ENCODE measurements at places on chromosomes 3 and 15.

GRCh38 chr15:38687775-38688495 is 123.3 kb upstream of the RASGRP1 start:
- no peak for DNase-seq

- no peak for DNase-seq
Observed at GRCh38 chr15:84793431-84794161, 23.6 kb upstream of the ALPK3 start.

DNA sequence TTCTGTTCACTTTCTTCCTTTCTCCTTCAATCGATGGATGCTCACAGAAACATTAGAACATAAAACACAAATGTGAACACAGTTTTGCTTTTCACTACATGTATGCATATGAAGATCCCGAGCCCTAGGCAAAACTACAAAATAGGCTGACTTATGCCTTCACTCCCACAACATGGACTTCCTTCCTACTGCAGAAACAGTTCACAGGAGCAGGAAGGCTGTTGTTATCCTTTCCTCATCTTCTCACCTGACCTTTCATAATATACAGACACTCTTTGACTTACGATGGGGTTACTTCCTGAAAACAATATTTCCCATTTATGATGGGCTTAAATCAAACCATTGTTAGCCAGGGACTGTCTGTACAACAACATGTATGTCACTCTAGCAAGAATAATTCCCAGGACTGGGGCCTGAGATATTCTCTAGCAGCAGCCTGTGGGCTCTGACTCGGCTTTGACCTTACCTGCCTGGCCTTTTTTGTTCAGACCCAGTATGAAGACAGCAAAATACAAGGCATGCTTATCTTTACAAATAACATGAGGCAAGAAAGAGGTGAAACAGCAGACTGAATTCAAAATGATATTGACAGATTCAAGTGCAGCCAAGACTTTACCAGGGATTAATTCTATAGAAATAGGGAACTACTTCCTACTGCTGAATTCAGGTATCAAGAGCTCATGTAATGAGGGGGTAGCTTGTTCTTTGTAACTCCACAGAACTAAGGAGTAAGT is 51.8 kb upstream of the PLXND1 start:
- no peak for DNase-seq

GRCh38 chr15:78620527-78621421 is at the start of gene CHRNA3:
TSS of gene CHRNA3 (minus strand) at chr15:78620996. CDS start at chr15:78620794, 202 bp downstream.
- no peak for DNase-seq
